ENCODE measurements at places on chromosomes 1 and 21.

DNA sequence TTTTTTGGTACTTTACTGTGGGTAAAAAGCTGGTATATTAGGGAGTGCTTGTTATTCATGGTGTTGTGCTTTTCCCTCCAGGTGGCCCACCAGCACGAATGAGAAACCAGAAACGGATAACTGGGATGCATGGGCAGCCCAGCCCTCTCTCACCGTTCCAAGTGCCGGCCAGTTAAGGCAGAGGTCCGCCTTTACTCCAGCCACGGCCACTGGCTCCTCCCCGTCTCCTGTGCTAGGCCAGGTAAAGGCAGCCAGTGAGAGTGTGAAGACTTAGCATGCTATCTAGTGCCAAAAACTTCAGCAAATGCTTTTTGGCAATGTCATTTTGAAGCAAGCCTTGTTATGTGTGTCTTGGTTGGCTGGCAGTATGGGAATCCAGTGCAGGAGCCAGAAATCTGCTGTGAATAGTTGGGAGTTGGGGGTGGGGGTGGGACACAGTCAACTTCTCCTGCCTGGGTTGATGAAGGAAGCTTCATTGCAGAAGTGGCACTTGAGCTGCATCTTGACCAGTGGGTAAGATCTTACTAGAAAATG lies 101.7 kb downstream of the ATP5PO start:
- no peak for DNase-seq

DNA sequence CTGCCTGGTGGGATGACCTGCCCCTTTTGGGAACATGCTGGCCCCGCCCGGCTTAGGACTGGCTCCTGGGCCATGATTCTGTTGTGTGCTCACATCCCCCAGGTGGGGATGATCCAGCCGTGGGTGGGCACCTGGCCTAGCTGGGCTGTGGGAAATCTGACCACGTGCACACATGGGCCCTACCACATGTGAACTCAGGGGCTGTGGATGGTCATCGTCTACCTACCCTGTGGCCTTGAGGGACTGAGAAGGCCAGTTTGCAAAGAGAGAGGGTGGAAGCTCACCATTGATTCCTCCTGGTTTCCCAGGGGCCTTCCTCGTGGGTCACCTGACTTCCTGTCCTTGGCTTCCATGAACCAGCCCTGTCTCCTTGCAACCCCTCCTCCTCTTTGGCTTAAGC lies 19.4 kb upstream of the PCP4 start:
- DNase-seq: no peak

DNA sequence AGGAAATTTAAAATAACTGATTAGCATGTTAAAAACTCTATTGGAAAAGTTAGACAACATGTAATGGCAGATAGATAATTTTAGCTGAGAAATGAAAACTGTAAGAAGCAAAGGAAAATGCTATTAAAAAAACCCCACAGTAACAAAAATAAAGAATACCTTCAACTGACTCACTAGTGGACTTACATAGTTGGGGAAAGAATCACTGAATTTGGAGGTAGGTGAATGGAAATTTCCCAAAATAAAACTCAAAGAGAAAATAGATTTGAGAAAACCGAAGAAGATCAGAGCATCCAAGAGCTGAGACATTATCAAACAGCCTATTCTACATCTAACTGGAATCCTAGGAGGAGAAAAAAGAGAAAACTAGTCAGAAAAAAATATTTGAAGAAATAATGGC lies 34.7 kb downstream of the PDE4B start:
- DNase-seq: no peak

DNA sequence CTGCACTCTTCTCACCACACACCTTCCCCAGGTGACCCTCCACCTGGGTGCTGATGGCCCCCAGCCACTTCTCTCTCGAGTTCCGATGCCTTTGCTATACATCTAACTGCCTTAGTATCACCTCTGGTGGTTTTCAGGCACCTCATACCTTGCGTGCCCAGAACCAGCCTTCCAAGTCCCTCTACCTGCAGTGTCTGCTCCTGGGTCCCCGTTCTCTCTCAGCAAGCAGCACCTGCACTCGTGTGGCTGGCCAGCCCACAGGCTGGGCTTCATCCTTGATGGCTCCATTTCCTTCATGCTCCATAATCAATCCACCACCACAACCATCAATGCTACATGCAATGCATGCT lies 49.2 kb upstream of the EDN2 start:
- no peak for DNase-seq

GRCh38 chr1:157852476-157852875 lies 10.9 kb upstream of the CD5L start:
- DNase-seq: no peak

Measured in neuronal stem cell (in vitro differentiated cells).